ENCODE measurements at places on chromosomes 3 and 15. TPM values are rescaled to one million over a fixed set of nuclear protein-coding genes. Genes with fewer than 3 reads are reported as not detected.

DNA sequence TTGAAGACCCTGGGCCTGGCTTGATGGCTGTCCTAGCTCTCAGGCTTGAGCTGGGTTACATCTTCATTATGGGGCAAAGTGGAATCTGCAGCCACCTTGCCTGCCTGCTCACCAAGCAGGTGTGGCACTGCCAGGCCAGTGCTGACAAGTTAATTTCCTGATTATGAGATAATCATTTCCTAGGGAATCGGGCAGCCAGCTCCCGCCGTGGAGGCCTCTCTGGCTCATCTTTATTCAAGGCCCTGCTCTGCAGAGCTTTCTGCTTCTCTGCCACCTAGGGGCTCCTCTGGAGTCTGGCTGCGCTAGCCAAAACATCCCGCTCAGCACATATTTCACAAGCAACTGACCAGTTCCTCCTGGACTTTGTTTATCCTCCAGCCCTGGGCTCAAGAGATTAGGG lies 9.9 kb downstream of the LOXL1 start:
- no peak for DNase-seq

DNA sequence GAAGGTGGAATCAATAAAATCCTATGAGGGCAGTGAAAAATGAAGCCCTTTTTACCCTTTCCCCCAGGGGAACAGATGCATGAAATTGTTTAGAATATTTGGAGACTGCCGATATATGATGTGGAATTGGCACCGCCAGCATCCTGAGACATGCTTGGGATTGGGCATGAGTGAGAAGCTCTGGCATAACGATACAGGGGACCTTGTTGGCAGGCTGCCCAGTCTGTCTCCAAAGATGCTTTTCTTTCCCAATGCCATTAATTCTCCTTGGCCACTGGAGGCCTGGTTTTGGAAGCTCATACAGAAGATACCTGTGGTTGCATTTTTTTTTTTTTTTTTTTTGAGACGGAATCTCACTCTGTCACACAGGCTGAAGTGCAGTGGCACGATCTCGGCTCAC lies 800.6 kb upstream of the LMCD1 start:
- DNase-seq = no peak

DNA sequence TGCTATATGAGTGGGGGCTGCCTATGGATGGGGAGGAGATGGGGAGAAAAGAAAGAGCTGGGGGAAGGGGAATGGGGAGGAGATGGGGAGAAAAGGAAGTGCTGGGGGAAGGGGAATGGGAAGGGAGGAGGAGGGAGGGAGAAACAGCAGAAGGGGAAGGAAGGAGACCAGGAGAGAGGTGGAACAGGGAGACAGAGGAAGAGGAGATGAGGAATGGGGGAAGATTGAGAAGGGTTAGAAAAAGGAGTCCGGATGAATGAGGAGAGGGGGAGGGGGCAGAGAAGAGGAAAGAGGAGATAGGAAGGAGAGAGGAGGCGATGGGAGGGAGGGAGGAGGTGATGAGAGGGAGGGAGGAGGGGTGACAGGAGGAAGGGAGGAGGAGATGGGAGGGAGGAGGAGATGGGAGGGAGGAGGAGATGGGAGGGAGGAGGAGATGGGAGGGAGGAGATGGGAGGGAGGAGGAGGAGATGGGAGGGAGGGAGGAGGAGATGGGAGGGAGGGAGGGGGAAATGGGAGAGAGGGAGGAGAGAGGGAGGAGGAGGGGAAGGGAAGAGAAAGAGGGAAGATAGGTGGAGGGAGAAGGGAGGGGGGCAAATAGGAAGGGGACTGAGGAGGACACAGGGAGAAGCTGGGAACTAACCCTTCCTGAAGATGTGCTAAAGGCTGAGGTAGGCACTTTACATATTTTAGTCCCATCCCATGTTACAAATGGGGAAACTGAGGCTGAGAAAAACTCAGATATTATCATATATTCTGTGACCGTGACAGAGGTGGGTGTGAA lies 6.6 kb upstream of the BCL2L10 start:
- DNase-seq = no peak

DNA sequence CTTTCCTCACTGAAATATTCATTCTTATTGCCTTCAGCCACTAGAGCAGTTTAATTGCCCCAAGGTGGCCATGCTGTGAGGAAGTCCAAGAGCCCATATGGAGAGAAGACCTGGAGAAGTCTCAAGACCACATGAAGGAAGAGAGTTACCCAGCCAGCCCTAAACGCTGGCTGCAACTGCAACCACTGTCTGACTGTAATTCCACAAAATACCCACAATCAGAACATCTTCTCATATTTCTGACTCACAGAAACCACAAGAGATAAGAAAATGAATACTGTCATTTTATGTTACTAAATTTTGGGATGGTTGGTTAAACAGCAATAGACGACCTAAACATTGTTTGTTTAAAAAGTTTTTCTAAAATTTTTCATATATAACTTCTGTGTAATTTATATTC lies 14.7 kb upstream of the SST start:
- DNase-seq = no peak

DNA sequence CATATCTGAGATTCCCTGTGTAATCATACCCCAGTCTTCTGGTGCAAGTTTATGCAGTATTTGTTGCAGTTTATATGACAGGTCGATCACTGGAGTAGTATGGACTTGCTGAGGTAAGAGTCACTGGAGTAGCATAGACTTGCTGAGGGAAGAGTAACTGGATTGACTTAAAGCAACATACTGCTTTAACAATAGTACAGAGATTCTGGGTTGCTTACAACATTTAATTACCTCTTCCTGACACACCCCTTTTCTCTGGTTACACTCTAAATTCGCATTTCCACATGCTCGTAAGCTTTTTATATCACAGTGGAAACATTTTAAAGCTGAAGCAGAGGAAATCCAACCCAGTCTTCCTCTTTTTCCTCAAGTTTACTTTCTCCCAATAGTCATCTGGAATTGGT lies 11.8 kb downstream of the AAGAB start:
- DNase-seq = no peak

DNA sequence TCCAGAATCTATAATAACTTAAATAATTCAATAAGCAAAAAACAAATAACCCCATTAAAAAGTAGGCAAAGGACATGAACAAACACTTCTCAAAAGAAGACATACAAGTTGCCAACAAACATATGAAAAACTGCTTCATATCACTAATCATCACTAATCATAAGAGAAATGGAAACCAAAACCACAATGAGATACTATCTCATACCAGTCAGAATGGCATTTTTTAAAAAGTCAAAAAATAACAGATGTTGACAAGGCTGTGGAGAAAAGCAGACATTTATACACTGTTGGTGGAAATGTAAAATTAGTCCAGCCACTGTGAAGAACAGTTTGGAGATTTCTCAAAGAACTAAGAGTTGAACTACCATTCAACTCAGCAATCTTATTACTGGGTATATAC lies 19.5 kb upstream of the ZMAT3 start:
- DNase-seq = no peak

- DNase-seq = no peak
Observed at GRCh38 chr3:143147707-143148106, 28.1 kb downstream of the CHST2 start.

- DNase-seq = no peak
Observed at GRCh38 chr3:110526777-110527727, 544.6 kb upstream of the NECTIN3 start.

GRCh38 chr3:120162400-120162799 lies 68.2 kb upstream of the GSK3B start:
- no peak for DNase-seq

DNA sequence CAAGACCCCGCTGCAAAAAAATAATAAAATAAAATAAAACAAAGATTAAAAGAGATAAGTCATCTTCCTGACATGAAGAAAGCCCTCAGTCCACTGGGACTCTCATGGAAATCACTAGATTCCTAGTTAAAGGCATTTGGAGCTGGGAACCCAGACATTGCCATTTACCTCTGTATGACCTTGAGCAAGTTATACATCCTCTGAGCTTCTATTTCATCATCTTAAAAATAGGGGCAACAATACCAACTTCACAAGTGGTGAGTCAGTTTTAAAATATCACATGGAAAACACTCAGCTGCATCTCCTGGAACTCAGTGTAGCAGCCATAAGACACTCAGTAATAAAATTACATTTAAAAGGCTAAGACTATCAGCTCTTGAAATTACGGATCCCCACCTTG lies 334.8 kb downstream of the ERC2 start:
- DNase-seq = no peak

- DNase-seq = no peak
Observed at GRCh38 chr15:89857673-89858072, 36.1 kb downstream of the AP3S2 start.

- no peak for DNase-seq
Observed at GRCh38 chr3:139718415-139718814, 40.6 kb upstream of the NMNAT3 start.

DNA sequence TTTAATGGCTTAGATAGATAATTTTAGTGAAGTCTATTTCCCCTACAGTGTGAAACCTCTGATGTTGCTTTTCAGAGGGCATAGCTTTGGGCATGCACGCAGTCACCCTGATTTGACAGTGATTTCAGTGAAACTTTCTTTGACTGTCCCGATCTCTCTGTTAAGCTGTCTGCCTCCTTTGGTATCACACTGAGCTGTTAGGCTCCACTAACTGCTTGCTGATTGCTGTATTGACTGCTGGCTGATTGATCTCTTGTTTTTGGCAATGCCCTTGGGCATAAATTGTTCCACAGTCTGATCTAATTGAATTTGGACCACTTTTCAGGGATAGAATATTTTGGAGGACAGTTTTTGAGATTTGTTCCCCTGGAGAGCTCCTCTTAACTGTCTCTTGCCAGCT lies 68.5 kb upstream of the CCDC54 start:
- DNase-seq = no peak

- DNase-seq = no peak
Observed at GRCh38 chr15:90024406-90024805, 23.3 kb downstream of the ZNF710 start.

DNA sequence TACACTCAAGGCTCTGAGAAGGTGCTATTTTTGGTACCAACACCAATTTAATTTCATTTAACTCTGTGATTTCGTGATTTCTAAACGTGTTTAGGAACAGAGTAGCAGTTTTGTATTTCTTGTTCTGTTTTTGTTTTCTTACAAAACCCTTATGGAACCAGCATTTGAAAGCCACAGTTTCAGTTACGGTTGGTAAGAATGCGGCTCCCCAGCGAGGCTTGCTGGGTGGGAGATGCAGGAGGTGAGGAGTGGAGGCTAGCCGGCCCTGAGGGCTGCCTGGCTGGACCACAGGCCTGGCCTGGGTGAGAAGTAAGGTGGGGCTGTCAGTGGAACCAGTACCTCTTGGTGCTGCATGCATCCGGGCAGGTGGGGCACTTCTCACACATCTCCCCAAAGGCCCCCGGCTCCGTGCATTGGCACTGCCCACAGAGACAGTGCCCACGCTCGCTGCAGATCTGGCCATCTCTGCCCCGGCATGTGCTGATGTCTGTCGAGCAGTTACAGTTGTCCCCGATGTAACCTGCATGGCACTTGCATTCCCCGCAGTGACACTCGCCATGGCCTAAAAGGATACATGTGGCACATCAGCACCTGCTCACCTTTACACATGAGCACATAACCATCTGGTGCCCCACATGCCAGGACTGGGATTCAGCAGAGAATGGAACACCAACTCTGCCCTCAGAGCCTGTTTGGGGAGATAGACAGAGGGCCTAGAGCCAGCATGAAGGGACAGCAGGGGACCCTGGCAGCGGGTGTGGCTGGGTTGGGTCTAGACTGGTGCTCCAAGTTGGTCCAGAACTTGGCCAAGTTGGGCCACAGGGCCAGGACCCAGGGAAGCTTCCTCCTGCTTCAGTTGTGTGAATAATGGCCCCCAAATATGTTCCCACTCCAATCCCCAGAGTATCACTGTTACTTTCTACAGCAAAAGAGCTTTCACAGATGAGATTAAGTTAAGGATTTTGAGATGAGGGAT lies 43.4 kb downstream of the UMPS start:
- no peak for DNase-seq

- DNase-seq = no peak
Observed at GRCh38 chr15:25784876-25785640, 78.1 kb downstream of the ATP10A start.

DNA sequence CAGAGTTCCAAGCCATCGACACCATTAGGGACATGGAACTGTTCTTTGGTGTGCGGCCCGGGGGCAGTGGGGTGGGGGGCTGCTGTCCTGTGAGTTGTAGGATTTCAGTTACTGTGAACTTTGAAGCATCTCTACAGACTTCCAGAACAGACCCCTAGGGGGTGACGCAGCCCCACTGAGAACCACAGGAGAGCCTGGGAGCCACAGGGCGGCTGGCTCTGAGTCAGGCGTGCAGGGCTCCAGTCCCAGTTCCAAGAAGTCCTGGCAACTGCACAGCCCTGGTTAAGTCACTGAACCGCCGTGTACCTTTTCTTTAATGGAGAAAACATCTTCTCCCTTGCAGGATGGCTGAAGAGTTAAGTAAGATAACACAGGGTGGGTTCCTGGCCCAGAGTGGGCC lies 23.5 kb upstream of the LRTM1 start:
- no peak for DNase-seq

GRCh38 chr3:24025805-24026204 lies 80.7 kb downstream of the NR1D2 start:
- DNase-seq = no peak

LARP6 gene
- not detected for total RNA-seq

OSBPL10 gene
- 32.6 TPM for total RNA-seq

IGF1R gene
- total RNA-seq = 39.4 TPM

FMN1 gene
- 4.5 TPM for total RNA-seq

A4GNT gene
- not detected for total RNA-seq

TIMP4 gene
- total RNA-seq = not detected

CHRFAM7A gene
- 4.3 TPM for total RNA-seq

CD47 gene
- 158 TPM for total RNA-seq

ZPLD1 gene
- total RNA-seq = not detected

DPPA2 gene
- total RNA-seq = not detected

NAALADL2 gene
- 0.35 TPM for total RNA-seq

SHF gene
- total RNA-seq = 22.3 TPM

PAK6 gene
- 0.30 TPM for total RNA-seq

All from activated naive CD4-positive, alpha-beta T cell treated with anti-CD3 and anti-CD28 coated beads, Interleukin-2, amount 50 U/mL, for 72 hours (primary cell).